ENCODE measurements at places on chromosomes 16 and 17.

DNA sequence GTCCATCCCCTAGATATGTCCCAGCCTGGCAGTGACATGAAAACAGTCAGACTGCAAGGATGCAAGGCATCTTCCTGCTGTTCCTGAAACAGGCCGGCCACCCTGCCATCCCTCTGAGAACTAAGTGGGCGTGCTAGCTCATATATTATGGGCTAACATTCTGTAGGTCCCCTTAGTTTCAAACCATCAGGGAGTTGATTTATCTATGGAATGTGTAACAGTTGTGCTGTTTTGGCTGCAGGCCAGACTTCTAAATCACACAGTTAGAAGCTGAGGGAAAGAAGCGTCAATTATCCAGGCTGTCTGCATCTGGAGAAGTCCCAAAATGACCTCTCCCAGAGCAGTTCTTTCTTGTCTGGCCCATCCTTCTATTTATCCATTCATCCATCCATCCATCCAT, 102.7 kb upstream of the DNAH9 start:
- no peak for DNase-seq

DNA sequence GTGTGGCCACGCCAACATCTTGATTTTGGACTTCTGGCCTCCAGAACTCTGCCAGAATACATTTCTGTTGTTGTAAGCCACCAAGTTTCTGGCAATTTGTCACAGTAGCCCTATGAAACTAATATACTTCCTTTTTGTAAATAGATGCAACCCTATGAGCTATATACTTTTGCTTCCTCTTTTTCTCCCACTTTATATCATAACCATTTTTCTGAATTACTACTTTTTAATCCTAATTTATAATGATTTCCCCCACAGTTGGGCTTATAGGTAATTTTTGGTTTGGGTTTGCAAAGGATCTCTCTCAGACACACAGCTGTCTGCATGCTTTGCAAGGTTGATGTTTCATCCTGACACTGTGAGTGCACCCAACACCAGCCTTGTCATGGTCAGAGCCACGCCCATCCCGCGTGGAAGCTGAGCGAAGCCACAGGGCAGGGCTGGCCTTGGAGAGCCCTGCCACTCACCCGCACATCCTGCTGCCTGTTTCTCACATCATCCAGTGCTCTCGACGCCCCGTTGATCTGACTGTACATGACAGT, 5.8 kb downstream of the TRIM25 start:
- DNase-seq = no peak

DNA sequence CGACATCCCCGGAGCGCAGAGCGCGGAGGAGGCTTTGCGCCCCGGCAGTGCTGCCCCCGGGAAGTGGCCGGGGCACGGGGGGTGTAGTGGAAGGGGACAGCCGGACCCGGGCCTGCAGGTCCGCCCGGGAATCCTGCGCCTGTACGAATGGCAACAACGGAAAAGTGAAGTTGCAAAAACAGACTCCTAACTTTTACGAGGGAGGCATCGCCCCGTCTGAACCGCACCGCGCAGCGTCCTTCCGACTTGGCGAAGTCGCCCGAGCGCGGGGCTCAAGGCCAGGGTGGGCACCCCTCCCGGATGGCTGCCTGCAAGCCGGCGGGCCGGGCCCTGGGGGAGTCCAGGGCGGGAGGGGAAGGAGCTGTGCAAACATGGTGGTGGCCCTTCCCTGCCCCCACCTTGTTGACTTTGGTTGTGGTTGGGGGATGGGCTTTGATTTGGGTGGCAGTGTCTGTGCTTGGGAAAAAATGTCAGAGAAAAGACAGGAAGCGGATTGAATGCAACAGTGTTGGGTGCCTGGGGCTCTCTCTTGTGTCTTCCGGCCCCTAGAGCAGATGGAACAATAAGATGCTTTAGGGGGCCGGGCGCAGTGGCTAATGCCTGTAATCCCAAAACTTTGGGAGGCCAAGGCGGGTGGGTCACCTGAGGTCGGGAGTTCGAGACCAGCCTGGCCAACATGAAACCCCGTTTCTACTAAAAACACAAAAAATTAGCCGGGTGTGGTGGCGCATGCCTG, 675 bp downstream of the RNF213 start:
- peak; percentile 25 for DNase-seq

DNA sequence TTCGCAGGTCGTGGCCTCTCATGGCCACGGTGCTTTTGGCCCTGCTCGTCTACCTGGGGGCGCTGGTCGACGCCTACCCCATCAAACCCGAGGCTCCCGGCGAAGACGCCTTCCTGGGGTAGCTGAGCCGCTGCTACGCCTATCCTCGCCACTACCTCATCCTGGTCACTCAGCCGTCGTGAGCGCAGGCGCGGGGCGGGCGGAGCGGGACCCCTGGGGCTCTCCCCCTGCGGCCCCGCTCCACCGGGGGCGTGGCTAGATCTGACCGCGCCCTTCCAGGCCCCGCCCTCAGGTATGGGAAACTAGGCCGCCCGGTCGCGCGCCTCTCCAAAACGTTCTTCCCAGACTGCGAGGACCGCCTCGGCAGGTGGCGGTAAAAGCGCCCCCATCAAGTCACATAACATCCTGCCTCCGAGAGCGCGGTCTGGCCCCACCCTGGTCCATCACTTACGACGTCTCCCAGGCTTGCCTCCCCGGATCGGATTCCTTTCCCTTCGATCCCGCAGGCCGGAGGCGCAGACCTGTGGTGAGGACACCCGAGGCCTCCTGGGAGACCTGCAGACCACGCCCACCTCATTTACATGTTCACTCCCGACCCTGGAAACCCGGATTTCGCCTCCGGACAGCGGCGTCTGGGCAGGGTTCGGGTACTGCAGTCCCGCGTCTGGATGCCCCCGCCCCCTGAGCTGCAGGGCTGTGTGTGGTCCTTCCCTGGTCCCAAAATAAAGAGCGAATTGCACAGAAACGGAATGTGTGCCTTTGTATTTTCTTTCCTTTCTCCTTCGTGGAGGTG, 91.5 kb upstream of the TMEM97 start:
- no peak for DNase-seq

GRCh38 chr16:57889522-57889921, 81.4 kb downstream of the CNGB1 start:
- no peak for DNase-seq

DNA sequence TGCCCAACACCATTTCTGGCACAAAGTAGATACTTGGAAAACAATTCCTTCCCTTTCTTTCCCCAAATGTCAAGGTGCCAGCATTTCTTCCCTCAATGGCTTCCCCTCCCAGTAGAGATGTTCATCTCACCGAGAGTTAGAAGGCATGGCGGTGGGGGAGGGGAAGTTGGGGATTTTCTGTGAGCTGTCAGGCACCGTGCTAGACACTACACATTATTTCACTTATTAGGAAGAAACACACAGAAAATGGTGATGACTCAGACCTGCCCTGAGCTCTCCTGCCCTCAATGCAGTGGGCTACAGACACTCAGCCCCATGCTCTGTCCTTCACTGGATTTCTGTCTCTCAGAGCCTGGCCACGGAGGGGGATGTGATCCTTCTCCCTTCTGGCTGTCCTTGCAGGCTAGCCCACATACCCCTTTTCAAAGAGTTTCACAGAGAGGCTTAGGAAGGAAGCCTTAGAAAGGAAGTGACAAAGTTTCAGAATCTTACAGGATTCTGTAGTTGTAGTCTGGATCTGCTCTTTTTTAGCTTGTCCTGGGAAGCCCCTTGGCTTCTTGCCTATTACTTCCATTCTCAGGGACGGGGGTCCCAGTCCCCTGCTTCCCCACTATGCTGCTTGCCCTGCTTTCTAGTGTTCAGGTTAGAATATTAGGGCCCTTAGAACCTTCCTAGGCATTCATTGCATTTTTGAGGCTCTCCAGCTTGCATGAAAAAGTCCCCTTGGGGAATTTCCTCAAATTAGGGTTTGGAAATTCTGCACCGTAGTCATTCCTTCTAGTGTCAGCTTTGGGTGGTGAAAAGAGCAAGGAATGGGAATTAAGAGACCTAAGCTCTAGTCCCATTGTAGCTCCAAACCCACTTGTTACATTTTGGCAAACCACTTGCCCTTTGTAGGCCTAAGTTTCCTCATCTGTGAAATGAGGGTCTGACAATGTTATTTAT, 12.2 kb upstream of the CCL5 start:
- DNase-seq = no peak

GRCh38 chr17:3602499-3602898, 6.7 kb downstream of the TRPV1 start:
- no peak for DNase-seq

DNA sequence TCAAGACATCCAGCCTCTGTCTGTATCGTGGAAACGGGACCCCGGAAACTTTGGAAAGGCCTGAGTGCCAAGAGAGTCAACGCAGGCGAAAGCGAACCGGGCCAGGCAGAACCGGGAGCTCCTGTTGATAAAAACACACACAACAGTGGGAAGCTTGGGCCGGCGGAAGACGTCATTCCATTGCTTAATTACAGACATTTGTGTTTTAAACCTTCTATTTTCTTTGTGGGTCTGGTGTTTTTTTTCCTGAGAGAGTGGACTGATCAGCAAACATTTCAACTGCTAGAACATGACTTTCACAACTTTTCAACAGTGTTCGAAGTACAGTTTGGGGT, 878 bp upstream of the RNF157 start:
- DNase-seq = peak; percentile 41

- DNase-seq = peak; percentile 37
Observed at GRCh38 chr17:48577946-48578615, at the start of gene HOXB4. Gene HOXB4, minus strand, starts transcription at chr17:48578350. Its CDS starts 31 bp downstream, at chr17:48578319.

GRCh38 chr16:66801320-66802105, at the start of gene TERB1:
Gene TERB1, minus strand, starts transcription at chr16:66801584. Its CDS starts 4,786 bp downstream, at chr16:66796798.
- DNase-seq = no peak

GRCh38 chr17:75777296-75777922, 7.2 kb upstream of the UNK start:
- no peak for DNase-seq

DNA sequence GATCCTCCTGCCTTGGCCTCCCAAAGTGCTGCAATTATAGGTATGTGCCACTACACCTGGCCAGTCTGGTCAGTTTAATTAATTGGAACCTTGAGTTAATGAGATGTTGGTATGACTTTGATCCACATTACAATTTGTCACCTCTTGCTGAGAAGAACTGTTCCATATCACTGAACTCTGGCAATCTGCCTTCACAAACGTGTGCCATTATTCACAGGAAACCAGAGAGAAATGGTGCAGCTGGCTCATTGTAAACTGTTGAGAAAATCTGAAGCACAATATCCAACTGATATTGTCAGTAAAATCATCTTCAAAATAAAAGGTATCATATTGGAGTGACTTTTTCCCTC, 39.3 kb upstream of the YPEL2 start:
- no peak for DNase-seq

DNA sequence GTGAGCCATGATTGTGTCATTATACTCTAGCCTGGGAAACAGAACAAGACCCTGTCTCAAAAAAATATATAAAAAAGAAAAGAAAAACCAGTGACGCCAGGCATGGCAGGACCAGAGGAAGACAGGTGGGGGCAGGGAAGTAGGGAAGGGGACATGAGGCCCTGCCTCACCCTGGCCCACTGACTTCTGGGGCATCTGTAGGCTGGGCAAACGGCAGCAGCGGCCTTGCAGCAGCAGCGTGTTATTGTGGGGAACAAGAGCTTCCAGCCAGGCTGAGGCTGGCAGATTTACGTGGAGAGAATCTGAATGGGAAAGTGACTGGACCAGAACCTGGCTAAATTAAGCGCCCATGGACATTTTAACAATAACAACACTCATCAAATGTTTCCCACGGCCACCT, 19.4 kb downstream of the CMTM4 start:
- DNase-seq = no peak

GRCh38 chr17:63821804-63822203, 5.4 kb upstream of the PSMC5 start:
- DNase-seq = no peak

- no peak for DNase-seq
Observed at GRCh38 chr17:56806949-56807348, 26.8 kb downstream of the C17orf67 start.

- DNase-seq = peak; percentile 39
Observed at GRCh38 chr17:66654106-66654740, 180.7 kb upstream of the CACNG5 start.

DNA sequence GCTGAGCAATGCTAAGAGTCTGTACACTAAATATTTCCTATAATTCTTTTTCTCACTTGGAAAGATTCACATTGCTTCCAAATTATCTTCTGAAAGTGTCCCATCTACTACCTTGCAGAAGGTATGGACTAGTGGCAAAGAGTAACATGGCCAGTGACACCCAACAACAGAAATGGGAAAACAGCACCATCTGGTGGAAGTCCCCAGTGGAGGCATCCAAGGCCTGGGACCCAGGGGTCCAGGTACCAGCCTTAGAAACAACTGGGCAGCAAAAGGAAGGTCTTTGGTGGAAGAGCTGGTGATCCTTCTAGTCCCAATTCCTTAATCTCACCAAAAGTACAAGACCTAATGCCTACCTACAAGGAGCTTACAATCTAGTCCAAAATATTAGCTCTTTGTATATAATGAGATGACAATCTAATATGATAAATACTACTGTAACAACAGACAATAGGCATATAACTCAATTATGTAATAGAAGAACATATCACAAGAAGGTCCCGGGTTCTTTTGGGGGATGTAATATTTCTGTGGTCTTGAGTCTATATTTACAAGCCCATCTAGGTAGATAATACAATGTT, 55.3 kb downstream of the SKAP1 start:
- DNase-seq = no peak

Data from tibial nerve (tissue), 4 donors.